Left hindlimb (tissue), 1 donor: ENCODE measurements at places on chromosomes 16 and 17.

- no peak for DNase-seq
Measured at GRCh38 chr16:1356061-1356900, 4.5 kb downstream of the GNPTG start.

GRCh38 chr17:63274146-63274545 is 172.0 kb downstream of the CYB561 start:
- DNase-seq, result no peak

DNA sequence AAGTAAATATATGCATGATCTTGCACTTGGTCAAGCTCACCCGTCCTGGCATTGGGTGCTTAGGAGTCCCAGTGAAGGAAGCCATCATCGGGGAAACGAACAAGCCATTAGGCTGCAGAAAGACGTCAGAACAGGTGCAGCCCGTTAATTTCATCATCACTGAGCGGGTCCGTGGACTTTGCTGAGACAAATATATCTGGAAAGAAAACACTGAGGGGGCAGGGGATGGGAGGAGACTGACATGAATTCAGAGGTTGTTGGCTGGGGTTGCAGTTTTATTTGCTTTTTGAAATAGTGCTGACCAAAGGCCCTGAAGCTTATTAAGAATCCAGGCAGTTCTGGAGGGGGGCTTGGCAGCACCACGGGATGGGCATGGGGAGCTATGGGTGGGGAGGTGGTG is 207.2 kb downstream of the ENGASE start:
- DNase-seq, result no peak

GRCh38 chr16:35364263-35364662 is 1904.9 kb downstream of the TP53TG3F start:
- no peak for DNase-seq

DNA sequence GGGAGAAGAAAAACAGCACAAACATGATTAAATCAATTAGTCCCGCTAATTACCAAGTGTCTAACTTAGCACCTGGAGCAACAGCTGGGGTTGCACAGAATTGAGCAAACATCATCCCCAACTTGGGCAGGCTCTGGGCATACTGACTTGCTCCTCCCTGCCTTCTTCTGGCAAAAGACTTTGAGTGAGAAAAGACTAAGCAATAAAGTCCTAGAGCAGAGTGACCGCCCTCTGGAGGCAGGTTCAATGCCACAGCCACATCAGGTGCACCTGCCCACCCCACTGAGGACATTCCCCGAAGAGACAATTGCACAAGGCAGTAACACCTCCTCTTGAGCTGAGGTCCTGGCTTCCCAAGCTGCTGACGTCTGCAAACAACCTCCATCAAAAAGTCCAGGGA is 358.3 kb downstream of the SOX9 start:
- no peak for DNase-seq

- DNase-seq, result no peak
Measured at GRCh38 chr17:67836205-67836987, 11.1 kb downstream of the BPTF start.

DNA sequence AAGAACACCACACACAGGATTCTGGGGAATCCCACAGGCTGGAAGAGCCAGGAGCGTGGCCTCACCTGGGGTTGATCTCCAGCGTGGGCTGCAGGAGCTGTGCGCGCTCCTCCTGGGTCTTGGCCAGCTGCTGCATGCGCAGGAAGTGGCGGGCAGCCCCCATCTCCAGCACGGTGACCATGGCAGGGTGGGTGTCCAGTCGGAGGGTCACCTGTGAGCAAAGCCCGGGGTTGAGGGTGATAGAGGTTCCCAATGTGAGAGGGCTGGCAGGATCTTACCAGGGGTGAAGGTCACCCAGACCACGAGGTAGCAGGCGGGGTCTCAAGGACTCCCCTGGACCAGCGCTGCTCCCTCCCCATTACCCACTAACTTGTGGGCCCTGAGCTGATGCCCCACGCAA is 7.4 kb downstream of the DNASE1 start:
- peak; percentile 14 for DNase-seq

GRCh38 chr16:73071131-73071940 is 23.4 kb upstream of the ZFHX3 start:
- DNase-seq, result peak; percentile 75

DNA sequence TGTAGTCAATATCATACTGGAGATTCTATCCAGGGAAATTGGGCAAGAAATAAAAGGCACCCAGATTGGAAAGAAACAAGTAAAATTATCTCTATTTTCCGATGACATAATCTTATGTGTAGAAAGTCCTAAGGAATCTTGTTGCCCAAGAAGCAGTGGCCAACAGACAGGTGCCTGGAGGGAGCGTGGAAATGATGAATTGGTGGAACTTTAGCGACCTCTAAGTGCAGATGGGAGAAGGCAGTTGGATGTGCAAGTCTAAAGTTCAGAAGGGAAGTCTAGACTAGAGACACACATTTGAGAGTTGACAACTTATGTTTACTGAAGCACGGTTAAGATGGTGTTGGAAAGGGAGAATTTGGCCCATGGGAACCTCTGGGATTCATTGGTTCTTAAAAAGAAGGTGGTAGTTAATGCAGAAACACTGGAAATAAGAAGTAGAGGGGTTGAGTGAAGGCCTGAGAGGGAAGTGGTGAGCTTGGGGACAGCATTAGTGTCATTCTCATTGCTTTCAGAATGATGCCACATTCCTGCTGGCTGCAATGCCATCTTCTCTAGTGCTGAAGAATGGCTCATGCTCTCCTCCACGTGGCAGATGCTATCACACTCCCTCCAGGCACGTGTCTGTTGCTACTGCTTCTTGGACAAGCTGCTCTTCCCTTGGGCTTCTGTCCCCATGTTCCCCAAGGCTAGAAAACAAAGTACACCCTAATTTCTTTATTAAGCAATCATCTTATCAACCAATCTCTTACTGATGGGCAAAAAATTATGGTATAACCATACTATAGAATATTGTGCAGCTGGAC is 24.0 kb downstream of the TAT start:
- no peak for DNase-seq

GRCh38 chr16:27691721-27692120 is 141.8 kb downstream of the KATNIP start:
- no peak for DNase-seq

DNA sequence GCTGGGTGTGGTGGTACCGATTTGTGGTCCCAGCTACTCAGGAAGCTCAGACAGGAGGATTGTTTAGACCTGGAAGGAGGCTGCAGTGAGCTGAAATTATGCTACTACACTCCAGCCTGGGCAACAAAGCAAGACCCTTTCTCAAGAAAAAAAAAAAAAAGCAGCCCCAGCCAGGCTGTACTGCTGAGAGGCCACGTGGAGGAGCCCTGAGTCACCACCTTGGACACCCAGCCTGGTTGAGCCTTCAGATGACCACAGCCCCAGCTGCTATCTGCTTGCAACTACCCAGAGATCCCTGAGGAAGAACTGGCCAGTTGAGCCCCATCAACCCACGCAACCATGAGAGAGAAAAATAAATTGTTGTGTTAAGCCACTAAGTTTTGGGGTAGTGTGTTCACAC is 23.6 kb upstream of the GPRC5C start:
- no peak for DNase-seq

DNA sequence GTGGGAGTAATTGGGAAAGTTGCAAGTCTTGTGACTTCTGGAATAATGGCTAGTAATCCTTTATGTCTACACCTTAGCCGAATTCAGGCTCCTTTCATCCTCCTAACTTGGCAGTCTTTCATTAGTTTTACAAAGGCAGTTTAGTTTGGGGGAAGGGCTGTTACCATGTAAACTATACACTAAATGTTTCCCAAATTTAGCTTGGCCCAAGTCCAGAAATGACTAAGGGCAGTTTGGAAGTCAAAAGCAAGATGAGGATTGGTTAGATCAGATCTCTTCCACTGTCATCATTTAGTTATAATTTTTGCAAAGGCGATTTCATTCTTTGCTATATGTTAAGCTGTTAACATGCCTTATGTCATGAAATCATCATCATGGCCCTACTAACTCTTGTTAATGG is 115.4 kb upstream of the CACNG3 start:
- DNase-seq, result no peak

DNA sequence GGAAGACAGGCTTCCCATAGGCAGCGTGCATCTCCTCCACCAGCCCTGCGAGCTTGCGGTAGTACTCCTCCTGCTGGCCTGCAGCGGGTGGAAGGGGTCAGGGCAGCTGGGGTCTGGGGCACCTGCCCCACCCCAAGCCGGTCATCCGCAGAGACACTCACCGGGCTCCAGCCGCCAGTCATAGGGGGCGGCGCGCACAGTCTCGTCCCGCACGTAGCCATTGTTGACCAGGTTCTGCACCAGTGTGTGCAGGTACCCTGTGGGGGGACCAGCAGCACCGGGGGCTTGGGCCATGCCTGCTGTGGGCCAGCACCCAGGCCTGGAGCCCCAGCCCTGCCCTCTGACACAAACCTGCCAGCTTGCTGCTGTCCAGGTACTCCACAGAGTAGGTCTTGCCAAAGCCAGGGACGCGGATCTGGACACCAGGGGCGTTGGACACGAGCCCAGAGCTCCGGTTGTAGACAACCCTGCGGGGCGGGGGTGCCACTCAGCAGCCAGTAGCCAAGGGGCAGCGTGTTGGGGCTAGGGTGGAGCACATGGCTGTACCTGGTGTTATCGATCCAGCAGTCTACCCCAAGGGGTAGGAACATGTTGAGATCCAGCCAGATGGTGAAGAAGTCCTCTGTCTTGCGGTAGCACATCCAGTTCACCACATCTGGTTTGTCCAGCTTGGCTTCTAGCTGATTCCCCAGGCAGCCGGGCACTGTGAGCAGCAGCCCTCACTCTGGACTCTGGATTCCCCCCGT is 1.2 kb downstream of the LCAT start:
- no peak for DNase-seq

DNA sequence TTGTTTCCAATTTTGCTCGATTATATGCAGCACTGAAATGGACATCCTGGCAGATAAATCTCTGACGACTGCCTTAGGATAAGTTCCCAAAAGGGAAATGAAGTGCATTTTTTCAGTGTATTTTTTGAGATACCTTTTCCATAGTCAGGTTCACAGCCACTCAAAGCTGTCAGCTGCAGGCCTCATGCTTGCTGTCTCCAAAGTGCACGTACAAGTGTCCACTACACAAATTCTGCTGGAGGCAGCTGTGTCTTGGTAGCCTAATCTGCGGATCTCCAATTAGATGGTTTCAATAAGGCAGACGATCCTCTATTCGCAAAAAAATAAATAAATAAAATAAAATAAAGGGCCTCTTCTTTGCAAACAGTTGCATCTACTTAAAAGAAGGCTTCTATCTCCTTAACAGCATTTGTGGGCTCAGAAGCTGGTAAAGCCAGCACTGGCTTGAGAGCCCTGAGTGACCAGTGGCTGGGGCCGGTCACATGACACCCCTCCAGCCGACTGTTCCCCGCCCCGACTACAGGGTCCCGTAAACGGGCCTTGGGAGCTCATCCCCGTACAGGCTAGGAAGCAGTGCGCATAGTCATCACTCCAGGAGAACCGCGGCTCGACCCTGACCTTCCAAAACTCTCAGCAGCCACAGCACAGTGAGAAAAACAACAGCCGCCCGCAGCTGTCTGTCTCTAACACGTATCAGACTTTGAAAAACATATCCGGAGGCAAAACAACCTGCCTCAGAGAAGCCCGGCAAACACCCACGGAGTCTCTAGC is 18.8 kb downstream of the RPH3AL start:
- DNase-seq, result peak; percentile 70

- no peak for DNase-seq
Measured at GRCh38 chr16:25051406-25052150, 36.4 kb upstream of the ARHGAP17 start.

DNA sequence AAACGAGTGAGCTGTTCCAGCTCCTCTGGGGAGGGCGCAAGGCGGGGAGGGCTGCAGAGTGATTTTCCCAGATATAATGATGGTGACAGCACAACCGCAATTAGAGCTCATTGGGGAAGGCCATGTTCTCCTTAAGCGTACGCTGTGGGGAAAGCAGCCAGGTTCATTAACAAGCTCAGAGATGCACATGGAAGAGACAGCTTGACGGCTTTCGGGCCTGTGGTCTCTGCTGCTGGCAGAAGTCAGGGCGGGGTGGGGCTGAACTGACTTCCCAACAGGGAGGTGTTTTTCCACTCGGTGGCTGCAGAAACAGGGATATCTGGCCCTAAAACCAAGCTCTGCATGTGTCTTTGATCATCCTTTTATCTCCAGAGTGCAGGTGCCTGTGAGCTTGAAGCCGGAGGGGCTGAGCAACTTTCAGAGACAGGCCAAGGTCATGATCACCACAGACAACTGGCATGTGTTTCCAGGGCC is 24.0 kb upstream of the CACNG1 start:
- DNase-seq, result no peak
